Activated T-cell treated with anti-CD3 and anti-CD28 coated beads, Interleukin-2, amount 50 U/mL, for 72 hours (primary cell): ENCODE measurements at places on chromosomes 12 and 14.

DNA sequence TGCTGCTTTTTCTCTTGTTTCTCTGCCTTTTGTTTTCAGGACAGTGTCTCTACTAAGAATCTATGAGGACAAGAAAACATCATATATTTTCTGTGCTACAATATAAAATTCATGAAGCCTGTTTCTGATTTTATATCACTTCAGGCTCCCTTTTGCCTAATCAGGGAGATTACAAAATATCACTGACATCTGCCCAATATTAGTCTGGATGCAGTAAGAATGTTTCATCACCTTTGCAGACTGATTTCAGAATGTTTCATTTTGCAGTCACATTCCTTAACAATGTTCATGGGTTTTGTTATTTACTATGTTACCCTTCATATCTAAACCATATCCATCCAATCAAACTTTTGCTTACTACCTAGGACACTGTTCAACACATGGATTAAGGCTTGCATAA, 491 bp upstream of the CLEC6A start:
- H3K4me1 ChIP-seq, result no peaks in the 10 kb centered on the region
- DNase-seq, result no peak
- H3K36me3 ChIP-seq, result no peaks in the 10 kb centered on the region
- no peak overlapping the region for H3K27ac ChIP-seq

DNA sequence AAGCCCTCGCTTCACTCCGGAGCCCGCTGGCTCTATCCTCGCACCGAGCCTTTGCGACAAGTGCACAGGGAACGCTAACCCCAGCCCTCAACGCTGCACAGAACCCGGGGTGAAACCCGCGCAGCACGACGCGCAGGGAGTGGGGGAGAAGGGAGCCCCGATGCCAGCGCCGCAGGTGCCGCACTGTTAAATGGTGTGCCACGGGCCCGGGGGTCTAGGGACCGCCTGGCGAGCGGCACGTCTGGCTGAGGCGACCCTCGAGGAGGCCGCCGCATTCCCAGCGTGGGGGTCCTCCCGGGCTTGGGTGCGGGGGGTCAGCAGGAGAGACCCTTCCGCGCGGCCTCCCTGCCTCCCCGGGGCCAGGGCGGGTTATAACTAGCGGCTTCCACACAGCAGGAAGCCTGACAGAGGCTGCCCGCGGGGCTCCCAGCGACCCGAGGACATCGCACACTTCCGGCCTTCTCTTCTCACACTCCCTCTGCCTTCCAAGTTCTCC, 23.8 kb upstream of the LRTM2 start:
- no peak overlapping the region for H3K27ac ChIP-seq
- H3K36me3 ChIP-seq, result no peaks in the 10 kb centered on the region
- H3K27me3 ChIP-seq, result no peaks in the 10 kb centered on the region

- H3K27ac ChIP-seq, result no peak overlapping the region
- H3K36me3 ChIP-seq, result peaks cover 5% of the 10 kb centered on the region
- peaks cover 58% of the 10 kb centered on the region for H3K4me1 ChIP-seq
Measured at GRCh38 chr14:35305633-35306032, 13.5 kb downstream of the PSMA6 start.

DNA sequence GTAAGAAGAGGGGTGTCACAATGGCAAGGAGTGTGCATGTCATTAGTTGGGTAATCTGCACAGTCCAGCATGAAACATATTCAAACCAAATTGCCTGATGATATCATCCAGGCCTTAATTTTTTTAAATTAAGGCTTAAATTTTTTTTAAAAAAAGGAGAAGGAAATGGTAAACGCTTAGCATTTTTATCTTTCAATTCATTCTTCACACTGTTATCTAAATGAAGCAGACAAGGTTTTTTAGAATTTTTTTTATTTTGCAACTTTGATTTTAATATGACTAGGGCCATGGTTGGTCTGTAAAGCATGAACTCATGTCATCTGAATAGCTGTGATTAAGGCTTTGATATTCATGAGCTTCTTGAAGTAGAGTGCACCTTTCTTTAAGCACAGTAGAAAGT, 362.5 kb downstream of the SYT1 start:
- no peak overlapping the region for H3K27ac ChIP-seq
- H3K27me3 ChIP-seq, result no peaks in the 10 kb centered on the region
- no peak overlapping the region for H3K4me3 ChIP-seq
- H3K36me3 ChIP-seq, result peaks cover 5% of the 10 kb centered on the region

- H3K27me3 ChIP-seq, result no peaks in the 10 kb centered on the region
- H3K4me1 ChIP-seq, result peaks cover 15% of the 10 kb centered on the region
- H3K4me3 ChIP-seq, result no peak overlapping the region
- peak overlapping the region; percentile 91 for H3K27ac ChIP-seq
- DNase-seq, result peak; percentile 84
Measured at GRCh38 chr12:630656-631632, 32.3 kb downstream of the NINJ2 start.

DNA sequence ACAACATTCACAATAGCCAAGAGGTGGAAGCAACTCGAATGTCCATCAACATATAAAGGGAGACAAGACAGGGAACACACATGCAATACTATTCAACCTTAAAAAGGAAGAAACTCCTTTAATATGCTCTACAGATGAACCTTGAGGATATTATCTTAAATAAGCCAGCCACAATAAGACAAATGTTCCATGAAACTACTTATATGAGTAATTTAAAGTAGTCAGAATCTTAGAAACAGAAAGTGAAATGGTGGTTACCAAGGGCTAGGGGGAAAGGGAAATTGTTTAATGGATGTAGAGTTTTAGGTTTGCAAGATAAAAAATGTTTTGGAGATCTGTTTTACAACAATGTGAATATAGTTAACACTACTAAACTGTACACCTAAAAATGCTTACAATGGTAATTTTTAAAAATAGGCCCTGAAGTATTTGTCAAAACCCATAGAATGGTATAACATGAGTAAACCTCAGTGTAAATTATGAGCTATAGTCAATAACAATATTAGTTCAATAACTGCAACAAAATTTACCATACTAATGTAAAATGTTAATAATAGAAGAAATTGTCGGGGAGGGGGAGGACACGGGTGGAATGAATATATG, 71.1 kb downstream of the EGLN3 start:
- no peak for DNase-seq
- H3K4me1 ChIP-seq, result peaks cover 9% of the 10 kb centered on the region
- no peak overlapping the region for H3K27ac ChIP-seq
- no peaks in the 10 kb centered on the region for H3K27me3 ChIP-seq

GRCh38 chr12:50401500-50402081, 906 bp downstream of the LARP4 start:
- H3K36me3 ChIP-seq, result peaks cover 10% of the 10 kb centered on the region
- H3K4me1 ChIP-seq, result peaks cover 21% of the 10 kb centered on the region
- no peak for DNase-seq
- peak overlapping the region; percentile 91 for H3K27ac ChIP-seq

GRCh38 chr12:21248679-21249078, 86.0 kb downstream of the SLCO1A2 start:
- no peaks in the 10 kb centered on the region for H3K36me3 ChIP-seq
- H3K27ac ChIP-seq, result no peak overlapping the region
- no peaks in the 10 kb centered on the region for H3K27me3 ChIP-seq
- H3K4me3 ChIP-seq, result no peak overlapping the region

GRCh38 chr12:50639721-50640120, 124.2 kb upstream of the ATF1 start:
- H3K27me3 ChIP-seq, result no peaks in the 10 kb centered on the region
- H3K4me3 ChIP-seq, result peak overlapping the region; percentile 18
- no peaks in the 10 kb centered on the region for H3K36me3 ChIP-seq
- H3K4me1 ChIP-seq, result peaks cover 52% of the 10 kb centered on the region

- H3K4me3 ChIP-seq, result no peak overlapping the region
- no peaks in the 10 kb centered on the region for H3K36me3 ChIP-seq
- no peak for DNase-seq
- H3K27ac ChIP-seq, result no peak overlapping the region
- no peaks in the 10 kb centered on the region for H3K4me1 ChIP-seq
- no peaks in the 10 kb centered on the region for H3K27me3 ChIP-seq
Measured at GRCh38 chr12:117441751-117442150, 80.3 kb upstream of the NOS1 start.

GRCh38 chr14:94934276-94934810, 164.4 kb upstream of the GSC start:
- H3K4me1 ChIP-seq, result no peaks in the 10 kb centered on the region
- H3K4me3 ChIP-seq, result no peak overlapping the region
- H3K36me3 ChIP-seq, result no peaks in the 10 kb centered on the region
- H3K27ac ChIP-seq, result no peak overlapping the region

- H3K4me3 ChIP-seq, result peak overlapping the region; percentile 95
- peak overlapping the region; percentile 93 for H3K27ac ChIP-seq
- DNase-seq, result no peak
- no peaks in the 10 kb centered on the region for H3K27me3 ChIP-seq
- H3K36me3 ChIP-seq, result peaks cover 7% of the 10 kb centered on the region
Measured at GRCh38 chr14:75049731-75050201, 1.5 kb downstream of the MLH3 start.

- DNase-seq, result no peak
- H3K27me3 ChIP-seq, result peaks cover 24% of the 10 kb centered on the region
- peaks cover 3% of the 10 kb centered on the region for H3K36me3 ChIP-seq
- no peak overlapping the region for H3K4me3 ChIP-seq
- H3K27ac ChIP-seq, result no peak overlapping the region
Measured at GRCh38 chr14:93912782-93913181, 14.4 kb upstream of the FAM181A start.

- peaks cover 7% of the 10 kb centered on the region for H3K36me3 ChIP-seq
- H3K27ac ChIP-seq, result peak overlapping the region; percentile 4
- H3K4me1 ChIP-seq, result peaks cover 22% of the 10 kb centered on the region
- peak overlapping the region; percentile 34 for H3K4me3 ChIP-seq
Measured at GRCh38 chr12:64385019-64385418, 5.5 kb downstream of the C12orf56 start.

GRCh38 chr14:52661314-52661713, 34.0 kb downstream of the ERO1A start:
- H3K36me3 ChIP-seq, result peaks cover 2% of the 10 kb centered on the region
- DNase-seq, result no peak
- no peaks in the 10 kb centered on the region for H3K27me3 ChIP-seq
- peak overlapping the region; percentile 42 for H3K27ac ChIP-seq
- H3K4me3 ChIP-seq, result no peak overlapping the region

DNA sequence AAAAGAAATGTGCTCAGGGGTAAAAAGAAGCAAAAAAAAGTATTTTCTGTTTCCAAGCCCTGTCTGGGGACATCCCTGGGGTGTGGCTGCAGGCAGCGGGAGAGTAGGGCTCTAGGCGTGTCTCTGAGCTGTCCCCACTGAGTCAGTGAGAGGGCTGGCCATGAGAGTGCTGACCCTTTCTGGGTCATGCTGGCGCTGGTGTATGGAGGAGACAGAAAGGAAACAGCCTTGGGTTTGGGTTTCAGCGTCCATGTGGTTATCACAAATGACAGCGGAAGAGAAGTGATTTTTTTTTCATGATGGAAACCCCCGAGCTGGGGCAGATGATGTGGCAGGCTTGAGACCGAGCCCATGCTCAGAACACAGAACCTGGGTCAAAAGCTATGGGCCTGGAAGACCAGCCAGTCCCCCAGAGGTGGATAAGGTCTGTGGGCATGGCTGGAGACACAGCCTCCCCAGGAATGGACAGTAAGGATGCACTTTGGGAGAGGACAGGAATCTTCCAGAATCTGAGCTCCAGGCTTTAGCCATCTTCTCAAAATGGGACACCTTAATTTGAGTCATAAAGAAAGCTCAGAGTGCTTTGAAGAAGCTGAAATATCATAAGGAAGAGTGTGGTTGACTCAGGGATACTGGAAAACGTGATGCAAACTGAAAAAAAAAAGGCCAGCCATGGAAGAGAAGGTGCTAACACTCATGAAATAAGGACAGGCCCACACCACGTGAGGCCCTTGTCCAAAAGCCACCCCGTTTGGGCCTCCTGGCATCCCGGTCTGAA, 36.2 kb downstream of the SYNE3 start:
- H3K36me3 ChIP-seq, result peaks cover 2% of the 10 kb centered on the region
- peak overlapping the region; percentile 67 for H3K4me3 ChIP-seq
- peaks cover 45% of the 10 kb centered on the region for H3K4me1 ChIP-seq
- peak; percentile 63 for DNase-seq
- H3K27ac ChIP-seq, result peak overlapping the region; percentile 89

- DNase-seq, result no peak
- H3K4me3 ChIP-seq, result no peak overlapping the region
- H3K36me3 ChIP-seq, result no peaks in the 10 kb centered on the region
- H3K4me1 ChIP-seq, result no peaks in the 10 kb centered on the region
Measured at GRCh38 chr12:115051378-115051777, 367.4 kb upstream of the TBX3 start.

DNA sequence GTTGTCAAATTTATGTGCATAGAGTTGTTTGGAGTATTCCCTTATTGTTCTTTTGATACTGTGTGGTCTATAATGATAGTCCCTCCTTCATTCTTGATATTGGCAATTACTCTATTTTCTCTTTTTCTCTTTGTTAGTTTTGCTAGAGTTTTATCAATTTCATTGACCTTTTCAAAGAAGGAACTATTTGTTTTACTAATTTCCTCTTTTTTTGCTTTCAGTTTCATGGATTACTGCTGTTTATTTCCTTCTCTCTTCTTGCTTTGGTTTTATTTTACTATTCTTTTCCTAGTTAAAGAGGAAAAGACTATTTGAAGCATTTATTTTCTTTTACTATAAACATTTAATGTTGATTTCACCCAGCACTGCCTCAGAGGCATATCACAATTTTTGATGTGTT, 250.9 kb upstream of the PELI2 start:
- peaks cover 1% of the 10 kb centered on the region for H3K27me3 ChIP-seq
- H3K27ac ChIP-seq, result no peak overlapping the region
- H3K4me3 ChIP-seq, result no peak overlapping the region
- peaks cover 5% of the 10 kb centered on the region for H3K36me3 ChIP-seq
- H3K4me1 ChIP-seq, result peaks cover 7% of the 10 kb centered on the region
- no peak for DNase-seq

GRCh38 chr12:124321040-124321481, 26.2 kb downstream of the RFLNA start:
- H3K27ac ChIP-seq, result no peak overlapping the region
- no peak overlapping the region for H3K4me3 ChIP-seq
- H3K36me3 ChIP-seq, result peaks cover 20% of the 10 kb centered on the region
- H3K27me3 ChIP-seq, result no peaks in the 10 kb centered on the region
- no peaks in the 10 kb centered on the region for H3K4me1 ChIP-seq

GRCh38 chr12:4987076-4988046, 56.3 kb upstream of the KCNA5 start:
- H3K4me1 ChIP-seq, result no peaks in the 10 kb centered on the region
- DNase-seq, result no peak
- no peaks in the 10 kb centered on the region for H3K36me3 ChIP-seq
- H3K27ac ChIP-seq, result no peak overlapping the region
- no peak overlapping the region for H3K4me3 ChIP-seq
- H3K27me3 ChIP-seq, result peaks cover 21% of the 10 kb centered on the region

GRCh38 chr14:61524936-61525292, 170.4 kb upstream of the HIF1A start:
- H3K27me3 ChIP-seq, result no peaks in the 10 kb centered on the region
- peaks cover 27% of the 10 kb centered on the region for H3K36me3 ChIP-seq
- peak overlapping the region; percentile 69 for H3K4me3 ChIP-seq
- no peak for DNase-seq
- peaks cover 89% of the 10 kb centered on the region for H3K4me1 ChIP-seq
